ENCODE measurements at places on chromosomes 5 and 9. TPM values are rescaled to one million over a fixed set of nuclear protein-coding genes. Genes with fewer than 3 reads are reported as not detected.

RANBP3L gene
- 0.37 TPM for total RNA-seq

ZNF367 gene
- 2.8 TPM for total RNA-seq

ZDHHC11B gene
- total RNA-seq = 26.5 TPM

PAPPA gene
- total RNA-seq = 3.2 TPM

CATSPER3 gene
- total RNA-seq = 0.54 TPM

CCL27 gene
- not detected for total RNA-seq

TIFAB gene
- not detected for total RNA-seq

CACNA1B gene
- total RNA-seq = 0.20 TPM

COL15A1 gene
- 62.5 TPM for total RNA-seq

KCNIP1 gene
- not detected for total RNA-seq

SH3RF2 gene
- 210 TPM for total RNA-seq

CER1 gene
- total RNA-seq = not detected

ITGA1 gene
- total RNA-seq = 21.9 TPM

BTNL3 gene
- total RNA-seq = 0.54 TPM

PCDHGB2 gene
- 13.4 TPM for total RNA-seq

TPPP gene
- 16.0 TPM for total RNA-seq

SELENOP gene
- 287 TPM for total RNA-seq

RETREG1 gene
- 219 TPM for total RNA-seq

TRIM23 gene
- 18.3 TPM for total RNA-seq

DNA sequence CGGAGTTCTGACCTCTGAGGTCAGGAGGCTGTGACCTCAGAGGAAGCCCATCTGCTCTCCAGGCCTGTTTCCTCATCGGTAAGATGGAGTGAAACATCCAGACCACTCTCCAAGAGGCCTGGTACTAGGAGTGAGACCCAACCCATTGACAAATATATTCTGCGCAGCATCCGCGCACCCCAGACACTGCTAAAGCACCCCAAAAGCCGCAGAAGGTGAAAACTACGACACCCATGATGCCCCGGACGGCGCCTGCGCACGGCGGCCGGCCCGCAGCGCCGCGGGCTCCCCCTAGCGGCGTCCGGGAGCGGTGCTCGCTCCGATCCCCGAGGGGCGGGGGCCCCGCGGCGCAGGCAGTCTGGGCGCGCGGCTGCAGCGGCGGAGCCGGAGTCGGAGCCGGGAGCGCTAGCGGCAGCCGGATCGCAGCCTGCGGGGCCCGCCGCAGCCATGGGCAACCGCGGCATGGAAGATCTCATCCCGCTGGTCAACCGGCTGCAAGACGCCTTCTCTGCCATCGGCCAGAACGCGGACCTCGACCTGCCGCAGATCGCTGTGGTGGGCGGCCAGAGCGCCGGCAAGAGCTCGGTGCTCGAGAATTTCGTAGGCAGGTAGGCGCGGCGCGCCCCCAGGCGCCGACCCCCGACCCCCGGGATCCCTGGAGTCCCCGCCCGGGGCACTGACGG is at the start of gene DNM1:
TSS of gene DNM1 (plus strand) at position 356 of the 683 bp plus-strand sequence. CDS start at position 448, 92 bp downstream.
- peak; percentile 60 for DNase-seq

- DNase-seq = no peak
These were observed 1983.0 kb upstream of the C9orf72 start for GRCh38 chr9:29556317-29556716.

DNA sequence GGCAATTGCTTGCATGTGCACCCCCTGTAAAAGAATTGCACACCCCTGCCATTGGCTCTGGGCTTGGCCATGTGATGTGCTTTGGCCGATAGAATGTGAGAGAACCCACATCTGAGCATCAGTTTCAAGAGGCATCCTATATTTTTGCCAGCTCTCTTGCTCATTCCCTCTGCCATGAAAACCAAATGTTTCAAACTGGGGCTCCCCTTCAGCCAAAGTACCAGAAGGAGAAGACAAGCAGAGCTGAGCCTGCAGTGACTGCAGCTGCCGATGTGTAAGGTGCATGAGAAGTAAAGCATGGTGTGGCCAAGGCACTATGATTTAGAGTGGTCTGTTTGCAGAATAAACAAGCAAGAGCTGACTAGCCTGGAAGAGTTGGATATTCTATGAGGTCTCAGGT is 132.3 kb downstream of the ASTN2 start:
- DNase-seq = no peak

DNA sequence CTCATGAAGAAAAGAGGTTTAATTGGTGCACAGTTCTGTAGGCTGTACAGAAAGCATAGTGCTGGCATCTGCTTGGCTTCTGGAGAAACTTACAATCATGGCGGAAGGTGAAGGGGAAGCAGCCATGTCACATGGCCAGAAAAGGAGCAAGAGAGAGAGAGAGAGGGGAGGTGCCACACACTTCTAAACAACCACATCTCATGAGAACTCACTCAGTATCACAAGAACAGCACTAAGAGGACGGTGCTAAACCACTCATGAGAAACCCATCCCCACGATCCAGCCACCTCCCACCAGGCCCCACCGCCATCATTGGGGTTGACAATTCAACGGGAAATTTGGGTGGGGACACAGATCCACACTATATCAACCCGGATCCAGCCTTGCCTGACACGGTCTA is 28.8 kb upstream of the IER5L start:
- no peak for DNase-seq

GRCh38 chr5:13307480-13307879 is 637.0 kb downstream of the DNAH5 start:
- DNase-seq = no peak

DNA sequence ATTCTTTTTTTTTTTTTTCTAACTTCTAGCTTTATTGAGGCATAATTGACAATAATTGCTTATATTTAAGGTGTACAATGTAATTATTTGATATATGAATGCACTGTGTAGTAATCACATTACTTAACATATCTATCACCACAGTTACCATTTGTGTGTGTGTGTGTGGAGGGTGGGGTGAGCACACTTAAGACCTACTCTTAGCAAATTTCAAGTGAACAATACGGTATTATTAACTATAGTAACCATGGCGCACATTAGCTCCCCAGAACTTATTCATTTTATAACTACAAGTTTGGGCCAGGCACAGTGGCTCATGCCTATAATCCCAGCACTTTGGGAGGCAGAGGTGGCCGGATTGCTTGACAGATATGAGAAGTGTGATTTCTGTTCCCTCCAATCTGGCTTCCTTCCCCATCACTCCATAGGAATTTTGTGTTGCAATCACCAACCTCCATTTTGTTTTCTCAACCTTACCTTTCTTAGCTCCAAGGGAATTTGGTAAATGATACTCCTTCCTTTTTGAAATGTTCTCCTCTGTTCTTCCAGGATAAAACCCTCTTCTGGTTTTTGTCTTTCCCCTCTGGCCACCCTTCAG is 14.9 kb downstream of the TXN start:
- DNase-seq = no peak

DNA sequence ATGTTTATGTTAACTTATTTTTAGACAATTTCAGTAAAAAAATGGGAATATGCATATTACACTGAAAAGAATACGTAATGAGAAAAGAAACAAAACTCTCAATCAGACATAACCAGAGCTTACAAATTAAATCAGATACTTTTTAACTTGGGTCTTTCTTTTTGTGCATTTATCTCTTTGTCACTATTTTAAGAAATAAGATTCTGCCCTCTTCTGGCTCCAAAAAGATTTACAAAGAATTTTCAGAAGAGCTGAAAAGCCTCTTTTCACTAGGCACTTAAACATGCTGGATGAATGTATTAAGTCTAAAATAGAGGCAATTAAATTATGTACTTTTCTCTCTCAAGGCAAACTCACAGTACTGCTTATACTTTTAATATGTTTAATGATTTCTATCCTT is 55.5 kb downstream of the CEP120 start:
- no peak for DNase-seq

DNA sequence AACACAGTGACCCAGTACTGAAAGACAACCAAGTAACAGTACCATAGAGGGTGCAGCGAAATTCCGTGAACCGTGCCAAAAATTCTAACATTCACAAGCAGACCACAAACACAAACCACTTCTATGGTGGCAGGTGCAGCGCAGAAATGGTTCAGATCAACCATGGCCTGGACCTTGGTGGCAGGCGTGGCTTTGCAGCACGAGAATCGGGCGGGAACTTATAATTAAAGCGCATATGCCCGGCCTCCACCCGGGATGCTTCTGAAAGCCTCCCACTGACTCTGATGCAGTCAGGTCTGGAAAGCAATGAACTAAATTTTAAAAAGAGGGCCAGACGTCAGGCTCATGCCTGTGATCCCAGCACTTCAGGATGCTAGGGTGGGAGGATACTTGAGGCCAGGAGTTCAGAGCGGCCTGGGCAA is 68.0 kb upstream of the TBC1D9B start:
- DNase-seq = no peak

GRCh38 chr9:757246-757881 is 84.1 kb upstream of the DMRT1 start:
- peak; percentile 46 for DNase-seq

DNA sequence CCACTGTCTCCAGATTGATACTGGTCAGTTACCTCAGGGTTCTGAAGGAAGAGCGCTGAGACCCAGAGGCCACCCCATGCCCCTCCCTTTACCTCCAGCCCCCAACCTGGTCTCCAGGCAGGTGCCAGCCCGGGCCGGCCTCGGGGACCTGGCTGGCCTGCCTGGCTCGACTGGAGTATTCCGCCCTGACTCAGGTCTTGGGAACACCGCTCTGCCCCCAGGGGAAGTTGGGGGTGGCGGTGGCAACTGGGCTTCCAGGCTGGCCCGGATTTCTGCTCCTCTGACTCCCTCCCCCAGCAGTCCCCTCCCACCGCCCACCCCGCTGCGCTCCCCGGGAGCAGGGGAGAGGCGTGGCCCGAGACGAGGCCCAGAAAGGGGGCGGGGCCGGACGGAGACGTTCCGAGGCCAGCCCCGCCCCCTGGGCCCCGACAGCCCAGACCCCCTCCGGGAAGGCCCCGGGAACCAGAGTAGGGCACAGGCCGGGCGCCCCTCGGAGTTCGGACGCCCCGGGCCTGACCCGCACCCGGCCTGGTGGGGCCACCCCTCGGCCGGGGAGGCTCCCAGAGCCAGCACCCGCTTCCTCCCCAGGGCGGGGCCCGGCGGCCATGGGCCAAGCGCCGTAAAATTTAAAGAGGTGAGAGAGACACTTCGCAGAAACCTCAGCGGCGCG is 82.5 kb upstream of the ZBTB43 start:
- DNase-seq = peak; percentile 92

DNA sequence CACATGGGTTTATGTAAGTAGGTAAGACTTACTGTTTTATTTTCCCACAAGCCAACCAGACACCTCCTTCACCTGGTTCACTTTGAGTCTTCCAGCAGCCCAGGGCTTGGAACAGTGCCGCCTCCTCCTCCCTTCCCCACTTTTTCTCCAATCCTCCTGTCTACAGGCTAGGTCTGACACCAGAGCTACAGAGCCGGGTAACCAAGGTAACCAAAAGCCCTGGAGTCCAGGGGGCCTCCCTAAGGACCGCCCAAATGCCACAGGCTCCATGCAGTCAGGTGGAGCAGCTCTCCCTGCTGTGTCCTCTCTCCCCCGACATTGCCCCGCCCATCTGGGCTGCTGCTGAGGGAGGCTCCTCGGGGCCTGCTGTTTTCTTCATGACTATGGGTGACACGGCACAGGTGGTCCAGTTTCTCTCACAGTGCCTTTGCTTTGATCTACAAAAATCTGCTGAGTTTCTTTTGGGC is 138.0 kb upstream of the EFNA5 start:
- no peak for DNase-seq

GRCh38 chr5:7422316-7423106 is 26.6 kb downstream of the ADCY2 start:
- DNase-seq = no peak

GRCh38 chr5:35458824-35459207 is 158.8 kb upstream of the SPEF2 start:
- DNase-seq = peak; percentile 30

DNA sequence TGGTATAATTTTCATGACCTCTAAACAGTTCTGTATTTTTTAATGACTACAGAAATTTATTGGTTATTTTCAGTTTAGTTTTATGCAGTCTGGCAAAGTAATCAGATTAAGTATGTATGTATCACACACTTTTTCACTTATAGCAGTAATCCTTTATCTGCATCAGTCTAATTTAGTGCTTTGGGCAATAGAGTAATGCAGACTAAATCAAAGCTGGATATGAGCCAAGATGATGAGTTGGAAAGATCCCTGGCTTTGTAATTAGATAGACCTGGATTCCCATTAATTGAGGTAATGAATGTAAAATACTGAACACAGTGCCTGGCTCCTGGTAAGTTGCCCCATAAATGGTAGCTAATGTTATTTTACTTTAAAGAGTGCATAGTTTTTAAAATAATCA is 215.4 kb upstream of the TLX3 start:
- no peak for DNase-seq

- no peak for DNase-seq
These were observed 7.8 kb downstream of the NEK6 start for GRCh38 chr9:124265551-124265950.

DNA sequence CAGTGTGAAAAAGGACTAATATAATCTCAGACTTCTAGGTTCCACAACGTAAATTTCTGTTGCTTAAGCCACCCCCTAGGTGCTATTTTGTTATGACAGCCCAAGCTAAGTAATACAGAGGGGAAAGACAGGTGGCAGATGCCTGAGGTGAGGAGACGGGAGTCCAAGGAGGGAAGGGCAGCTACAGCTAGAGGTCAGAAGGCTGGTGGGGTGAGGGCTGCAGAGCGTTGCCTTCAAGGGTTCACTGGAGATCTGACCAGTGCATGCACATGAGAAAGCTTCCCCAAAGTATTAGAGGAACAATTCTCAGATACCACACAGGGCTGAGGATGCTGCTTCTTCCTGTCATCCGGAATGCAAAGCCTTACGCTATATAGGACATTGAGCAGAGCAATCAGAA is 104.7 kb upstream of the IRX4 start:
- DNase-seq = no peak

DNA sequence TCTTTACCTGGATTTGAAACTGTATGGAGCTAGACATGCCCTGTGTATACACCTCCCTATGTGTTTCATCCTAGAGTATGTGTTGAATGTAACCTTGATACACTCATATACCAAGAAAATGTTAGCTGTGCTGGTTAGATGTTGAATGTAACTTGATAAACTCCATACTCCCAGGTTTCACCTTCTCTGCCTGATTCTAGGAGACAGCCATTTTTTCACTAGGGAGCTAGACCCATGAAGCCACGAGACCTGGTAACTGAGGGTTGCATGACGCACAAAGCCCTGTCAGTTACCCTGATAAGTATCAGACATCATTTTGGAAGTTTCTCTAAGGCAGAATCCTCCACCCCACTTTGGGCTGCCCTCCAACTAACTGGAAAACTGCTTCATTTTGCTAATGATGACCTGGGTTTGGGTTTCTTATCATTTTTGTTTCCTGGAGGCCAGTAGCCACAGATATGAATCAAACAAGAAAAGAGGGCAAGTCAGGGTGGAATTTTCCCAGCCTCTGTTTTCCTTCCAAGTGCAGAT is 478.5 kb upstream of the KIF2A start:
- DNase-seq = no peak

DNA sequence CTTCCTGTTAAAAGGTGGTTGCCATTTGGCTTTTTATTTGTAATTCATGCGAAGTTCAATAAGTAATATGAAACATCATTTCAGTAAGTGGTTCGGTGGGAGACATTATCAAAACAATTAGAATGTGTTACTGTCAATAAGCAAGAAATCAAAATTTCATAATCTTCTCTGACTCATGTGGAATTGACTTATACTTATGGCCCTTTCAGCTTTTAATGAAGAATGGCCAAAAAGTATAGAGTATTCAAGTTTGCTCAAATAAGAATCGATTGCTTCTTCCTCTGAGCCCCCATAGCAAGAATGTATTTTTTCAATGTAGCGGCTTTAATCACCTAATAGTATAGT is 174.5 kb downstream of the AOPEP start:
- no peak for DNase-seq

GRCh38 chr5:78809444-78809843 is 160.9 kb upstream of the LHFPL2 start:
- no peak for DNase-seq

- no peak for DNase-seq
These were observed 19.0 kb upstream of the C1QTNF3 start for GRCh38 chr5:34061993-34062392.

All from heart left ventricle (tissue), 16 donors.